NCI-H82 (cell line): ENCODE measurements at places on chromosomes 1 and 21.

DNA sequence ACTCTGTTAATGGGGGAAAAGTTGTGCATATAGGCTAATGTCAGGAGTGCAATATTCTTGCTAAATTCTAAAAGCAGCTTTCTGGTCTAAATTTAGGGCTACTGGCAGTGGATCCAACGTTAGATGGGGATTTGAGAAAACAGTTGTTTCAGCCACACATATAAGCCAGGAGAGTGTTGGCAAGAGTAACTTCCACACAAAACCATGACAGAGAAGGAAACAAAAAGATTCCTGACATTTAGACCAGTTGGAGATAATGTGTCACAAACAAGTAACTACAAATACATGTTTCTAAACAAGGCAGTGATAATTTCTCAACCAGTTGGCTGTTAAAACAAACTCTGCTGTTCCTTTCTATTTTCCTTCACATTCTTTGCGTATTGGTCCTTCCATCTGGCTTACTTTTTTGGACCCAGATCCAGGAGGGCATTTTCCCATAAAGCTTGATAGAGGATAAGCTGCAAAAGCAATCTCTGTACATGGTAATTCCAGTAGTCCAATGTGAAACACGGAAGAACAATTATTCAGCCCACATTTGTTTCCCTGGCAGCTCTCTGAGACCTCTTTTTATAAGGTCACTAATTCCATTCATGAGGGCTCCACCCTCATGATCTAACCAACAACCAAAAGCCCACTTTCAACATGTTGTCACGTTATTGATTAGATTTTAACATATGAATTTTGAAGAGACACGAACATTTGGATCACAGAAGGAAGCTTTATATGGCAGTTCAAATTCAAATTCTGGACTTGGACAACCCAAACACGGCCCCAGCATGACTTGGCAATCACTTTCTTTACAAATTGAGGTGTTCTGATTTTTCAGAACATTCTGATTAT is 1888.6 kb downstream of the MRPL39 start:
- DNase-seq = no peak

DNA sequence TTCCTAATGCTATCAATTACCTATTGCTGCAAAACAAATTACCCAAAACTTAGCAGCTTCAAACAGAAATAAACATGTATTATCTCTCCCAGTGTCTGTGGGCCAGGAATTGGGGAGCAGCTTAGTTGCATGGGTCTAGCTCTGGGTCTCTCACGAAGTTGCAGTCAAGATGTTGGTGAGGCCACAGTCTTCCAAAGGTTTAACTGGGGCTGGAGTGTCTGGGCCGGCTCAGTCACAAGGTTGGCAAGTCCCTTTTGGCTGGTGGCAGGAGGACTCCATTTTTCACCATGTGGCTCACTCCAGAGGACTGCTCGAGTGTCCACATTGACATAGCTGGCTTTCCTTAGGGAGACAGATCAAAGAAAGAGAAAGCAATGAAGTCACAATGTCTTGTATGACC is 5.0 kb upstream of the LRP8 start:
- no peak for DNase-seq

DNA sequence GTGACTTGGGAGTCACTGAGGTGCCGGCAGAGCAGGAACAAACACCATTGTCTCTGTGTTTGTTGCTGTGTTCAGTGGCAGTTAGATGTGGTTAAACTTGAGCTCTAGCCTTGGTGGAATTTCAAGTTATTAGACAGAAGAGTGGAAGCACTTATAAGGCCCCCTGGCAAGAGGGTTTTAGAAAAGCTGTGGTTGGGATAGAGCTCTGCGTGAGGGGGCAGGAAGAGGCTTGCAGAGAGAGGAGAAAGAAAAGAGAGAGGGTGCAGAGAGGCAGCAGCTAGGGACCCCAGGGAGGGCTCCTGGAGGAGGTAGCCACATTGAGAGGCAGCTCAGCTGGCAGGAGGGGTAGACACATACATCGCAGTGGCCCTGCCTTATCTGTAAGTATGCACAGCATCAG is 128.2 kb downstream of the GALNT2 start:
- no peak for DNase-seq

- peak; percentile 11 for DNase-seq
Observed at GRCh38 chr1:85822696-85823095, 114.5 kb upstream of the ZNHIT6 start.

DNA sequence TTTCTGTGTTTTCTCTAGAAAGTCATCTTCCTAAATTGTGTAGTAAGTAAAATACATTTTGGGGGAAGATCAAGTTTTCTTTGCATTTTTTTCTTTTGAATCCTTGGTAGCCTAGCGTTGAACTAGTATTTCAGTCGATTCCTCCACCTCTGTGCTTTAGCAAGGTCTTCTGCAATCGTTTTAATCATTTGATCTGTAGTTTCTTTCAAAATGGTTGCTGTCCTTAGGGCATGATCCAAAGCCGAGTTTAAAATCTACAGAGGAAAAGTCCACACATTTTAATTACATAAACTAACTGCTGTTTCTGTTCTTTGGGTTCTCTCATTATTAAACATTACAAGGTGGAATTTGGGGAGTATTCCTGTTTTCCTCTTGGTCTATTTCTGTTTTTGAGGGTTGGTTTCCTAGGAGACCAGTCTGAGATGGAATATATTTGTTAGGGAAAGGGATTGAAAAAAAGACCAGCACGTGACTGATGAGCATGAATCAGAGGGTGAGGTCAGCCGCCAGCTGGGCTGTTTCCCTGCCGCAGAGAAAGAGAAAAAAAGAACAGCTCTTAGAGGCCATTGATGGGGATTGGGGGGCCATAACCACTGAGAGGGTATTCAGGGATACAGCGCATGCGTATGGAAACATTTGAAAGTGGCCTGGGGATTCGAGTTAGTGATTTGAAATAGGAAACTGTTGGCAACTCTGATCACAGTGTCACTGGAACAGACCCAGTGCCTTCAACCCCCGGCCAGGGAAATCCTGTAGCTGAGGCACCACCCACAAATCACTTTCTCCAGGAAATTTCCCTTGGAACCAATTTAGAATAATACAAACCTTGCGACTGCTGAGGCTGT is 40.6 kb downstream of the AKNAD1 start:
- peak; percentile 63 for DNase-seq

DNA sequence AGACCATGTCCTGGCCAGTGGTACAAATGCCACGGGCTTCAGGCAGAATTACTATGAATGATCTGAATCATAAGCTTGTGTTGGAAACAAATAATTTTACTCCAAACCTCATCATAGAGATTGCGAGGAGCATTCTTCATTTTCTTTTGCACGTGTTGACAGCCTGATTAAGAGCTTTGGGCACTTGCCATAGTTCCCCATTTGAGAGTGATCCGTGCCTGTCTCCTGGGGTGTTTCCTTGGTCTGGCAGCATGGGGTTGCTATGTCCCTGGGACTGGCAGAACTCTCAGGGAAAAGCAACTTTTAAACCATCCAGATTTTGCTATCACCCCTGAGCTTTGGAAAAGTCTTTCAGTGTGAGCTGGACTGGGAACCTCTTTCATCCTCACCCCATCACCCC is 54.3 kb upstream of the KCNJ6 start:
- DNase-seq = no peak

DNA sequence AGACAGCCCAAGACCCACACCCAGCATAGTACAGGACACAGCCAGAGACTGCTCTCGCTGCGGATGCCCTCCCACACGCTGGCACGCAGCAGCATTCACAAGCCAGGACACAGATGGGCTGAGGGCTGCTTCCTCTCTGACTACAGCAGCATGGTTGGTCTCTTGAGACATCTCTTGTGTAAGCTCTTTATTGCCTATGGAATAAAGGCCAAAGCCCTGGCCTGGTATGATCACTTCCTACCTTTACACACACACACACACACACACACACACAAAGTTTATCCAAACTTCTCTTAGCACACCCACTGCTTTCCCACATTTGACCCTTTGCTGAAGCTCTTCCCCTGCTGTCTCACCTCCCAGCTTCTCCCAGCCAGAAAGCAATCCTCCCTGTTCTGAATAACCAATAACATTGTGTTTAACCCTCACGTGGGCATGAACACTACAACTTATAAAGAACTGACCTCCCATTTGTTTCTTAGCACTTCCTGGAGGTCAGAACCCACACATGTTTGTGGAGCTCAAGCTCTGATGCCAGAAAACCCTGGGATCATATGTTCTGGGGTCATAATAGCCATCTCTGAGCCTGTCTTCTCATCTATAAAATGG is 1.2 kb upstream of the LUZP1 start:
- peak; percentile 78 for DNase-seq

GRCh38 chr21:44708866-44709425 is 2.4 kb downstream of the TSPEAR start:
- no peak for DNase-seq

GRCh38 chr1:158793604-158794003 is 12.6 kb upstream of the OR6N2 start:
- DNase-seq = no peak

DNA sequence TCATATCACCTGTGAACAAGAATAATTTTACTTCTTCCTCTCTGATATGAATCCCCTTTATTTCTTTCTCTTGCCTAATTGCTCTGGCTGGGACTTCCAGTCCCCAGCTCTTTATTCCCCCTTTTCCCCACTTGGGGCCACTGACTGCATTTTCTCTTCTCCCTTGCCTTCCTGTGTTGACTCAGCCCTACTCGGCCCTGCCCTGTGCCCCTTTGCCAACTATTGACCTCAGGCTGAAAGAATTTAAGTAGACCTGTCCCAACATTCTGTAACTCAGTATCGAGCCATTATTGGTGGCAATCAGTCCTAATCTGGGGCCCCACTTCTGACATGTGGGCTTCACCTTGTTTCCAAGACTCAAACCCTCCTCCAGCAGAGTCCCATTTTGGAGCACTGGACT is 60.6 kb upstream of the STUM start:
- DNase-seq = no peak

DNA sequence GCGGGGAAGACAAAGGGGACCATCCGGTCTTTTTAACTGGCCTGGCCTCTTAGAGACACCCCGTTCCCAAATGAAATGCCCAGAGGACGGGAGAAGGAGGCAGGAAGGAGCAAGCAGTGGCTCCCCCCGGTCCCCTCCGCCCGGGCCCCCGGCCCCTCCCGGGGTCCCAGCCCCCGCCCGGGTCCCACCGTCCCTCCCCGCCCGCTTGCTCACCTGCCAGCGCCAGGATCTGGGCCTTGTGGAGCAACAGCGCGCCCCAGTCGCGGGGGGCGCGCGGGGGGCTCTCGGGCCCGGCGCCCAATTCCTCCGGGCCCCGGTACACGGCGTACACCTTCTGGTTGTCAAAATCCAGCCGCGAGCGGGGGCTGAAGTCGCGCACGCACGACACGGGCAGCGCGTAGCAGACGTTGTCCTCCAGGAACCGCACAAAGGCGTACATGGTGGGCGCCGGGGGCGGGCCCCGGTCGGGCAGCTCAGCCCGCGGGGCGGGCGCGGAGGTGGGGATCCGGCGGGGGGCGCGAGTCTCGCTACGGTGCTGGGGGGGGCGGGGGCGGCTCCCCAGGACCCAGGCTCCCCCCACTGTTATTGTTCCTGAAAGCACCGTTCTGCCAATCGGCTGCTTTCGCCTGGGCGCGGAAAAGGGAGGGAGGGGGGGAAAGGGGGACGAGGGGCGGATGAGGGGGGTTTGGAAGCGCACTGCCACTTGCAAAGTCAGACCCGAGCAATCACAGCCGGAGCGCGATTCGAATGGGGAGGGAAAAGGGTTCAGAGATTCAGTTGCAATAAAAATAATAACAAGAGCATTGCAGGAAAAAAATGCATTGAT is at the start of gene BEND5:
TSS of gene BEND5 (minus strand) at position 499 of the 826 bp plus-strand sequence. CDS start at position 439, 60 bp downstream.
- DNase-seq = peak; percentile 90

DNA sequence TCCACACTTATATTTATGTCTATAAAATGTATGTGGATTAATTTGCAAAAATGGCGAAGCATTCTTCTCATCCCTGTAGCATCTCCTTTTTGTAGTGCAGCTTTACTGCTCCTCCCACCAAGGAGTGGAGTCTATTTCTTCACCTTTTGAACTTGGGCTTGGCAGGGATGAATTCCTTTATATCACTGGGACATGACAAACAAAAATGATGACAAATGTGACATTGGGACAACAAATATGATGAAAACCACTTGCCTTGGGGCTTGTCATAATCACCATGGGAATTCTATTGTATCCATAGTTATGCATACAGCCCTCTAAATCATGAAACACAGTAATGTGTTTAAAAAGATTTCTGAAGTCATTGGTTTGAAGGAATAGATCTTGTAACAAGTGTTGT is 155.0 kb downstream of the TNFSF18 start:
- DNase-seq = no peak

- peak; percentile 18 for DNase-seq
Observed at GRCh38 chr1:91148641-91149069, 126.8 kb upstream of the ZNF644 start.

GRCh38 chr1:1916851-1917251 is 1.8 kb downstream of the CALML6 start:
- DNase-seq = no peak

DNA sequence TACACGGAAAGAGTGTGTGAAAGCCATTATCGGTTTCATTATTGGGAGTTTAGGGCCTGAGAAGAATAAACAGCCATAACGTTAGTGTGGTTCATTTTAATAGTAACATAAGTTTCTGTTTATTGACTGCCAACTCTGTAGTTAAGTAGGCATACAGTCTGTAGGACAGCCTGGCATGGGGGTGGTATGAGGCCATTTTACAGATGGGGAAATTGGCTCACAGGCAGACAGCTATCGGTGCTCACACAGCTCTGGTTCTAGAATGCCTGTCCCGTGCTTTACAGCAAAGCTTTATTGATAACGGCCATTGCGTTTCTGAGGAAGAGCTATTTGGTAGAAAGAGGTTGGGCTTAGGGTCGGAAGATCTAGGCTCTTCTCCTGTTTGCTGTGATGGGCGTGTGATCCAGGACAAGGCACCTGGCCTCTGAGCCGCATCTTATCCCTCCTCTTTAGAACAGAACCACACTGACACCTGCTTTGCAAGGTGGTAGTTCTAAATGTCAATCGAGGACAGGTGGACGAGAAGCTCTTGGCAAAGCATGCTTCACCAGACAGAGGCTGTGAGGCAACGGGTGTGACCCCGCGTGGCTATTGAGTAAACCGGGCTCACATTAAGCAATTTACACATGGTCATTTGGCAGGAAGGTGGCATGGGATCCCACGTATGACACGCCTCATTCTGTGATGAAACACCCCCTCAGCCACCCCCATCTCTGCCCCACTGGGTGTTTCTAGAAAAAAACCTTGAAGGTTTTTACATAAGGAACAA is 14.9 kb downstream of the ETS2 start:
- DNase-seq = no peak

DNA sequence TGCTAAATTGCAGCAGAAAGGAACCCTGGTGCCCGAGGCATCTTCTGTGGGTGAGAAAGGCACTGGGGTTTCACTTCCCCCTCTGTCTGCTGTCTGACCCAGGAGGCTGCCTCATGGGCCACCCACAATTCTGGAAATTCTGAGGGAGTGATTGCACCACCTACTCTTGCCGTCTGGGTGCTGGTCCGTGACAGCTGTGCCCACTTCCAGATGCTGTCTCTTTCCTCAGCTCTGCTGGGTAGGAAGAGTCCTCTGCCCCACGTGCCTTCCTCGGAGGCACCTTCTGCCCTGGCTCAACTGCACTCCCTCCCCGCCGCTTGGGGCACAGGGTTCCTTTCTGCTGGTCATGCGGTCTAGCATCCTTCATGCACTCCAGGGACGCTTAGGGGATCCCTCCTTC is 96.3 kb downstream of the ARHGEF10L start:
- no peak for DNase-seq

GRCh38 chr21:33789697-33790096 is 125.9 kb downstream of the ATP5PO start:
- no peak for DNase-seq

- DNase-seq = no peak
Observed at GRCh38 chr1:50438945-50439344, 15.7 kb upstream of the DMRTA2 start.

GRCh38 chr21:25292396-25292795 is 314.9 kb downstream of the MRPL39 start:
- DNase-seq = no peak

GRCh38 chr1:220999872-221000863 is 120.9 kb downstream of the HLX start:
- DNase-seq = peak; percentile 99
